Hematopoietic multipotent progenitor cell treated with erythropoietin and hydrocortisone succinate and interleukin-3 and kit ligand, for 6 days (in vitro differentiated cells): ENCODE measurements at places on chromosomes 13 and 19.

- no peak for DNase-seq
Measured at GRCh38 chr13:79915114-79915811, 425.7 kb downstream of the SPRY2 start.

DNA sequence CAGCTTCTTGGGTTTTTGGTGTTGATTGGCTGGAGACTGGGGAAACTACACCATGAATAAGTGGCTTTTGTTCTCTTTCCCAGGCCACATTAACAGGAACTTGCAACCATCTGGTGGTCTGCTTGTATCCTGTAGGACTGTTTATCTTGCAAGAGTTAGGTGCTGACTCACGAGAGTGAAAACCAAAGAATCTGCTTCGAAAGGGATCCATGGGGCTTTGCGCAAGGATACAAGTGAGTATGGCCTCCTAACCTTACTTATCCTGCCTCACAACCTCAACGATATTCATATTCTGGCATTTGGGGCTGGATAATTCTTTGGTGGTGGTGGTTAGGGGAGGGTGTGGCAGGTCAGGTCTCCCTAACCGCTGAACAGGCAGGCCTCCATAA is 4.7 kb upstream of the SIGLECL1 start:
- peak; percentile 74 for DNase-seq

DNA sequence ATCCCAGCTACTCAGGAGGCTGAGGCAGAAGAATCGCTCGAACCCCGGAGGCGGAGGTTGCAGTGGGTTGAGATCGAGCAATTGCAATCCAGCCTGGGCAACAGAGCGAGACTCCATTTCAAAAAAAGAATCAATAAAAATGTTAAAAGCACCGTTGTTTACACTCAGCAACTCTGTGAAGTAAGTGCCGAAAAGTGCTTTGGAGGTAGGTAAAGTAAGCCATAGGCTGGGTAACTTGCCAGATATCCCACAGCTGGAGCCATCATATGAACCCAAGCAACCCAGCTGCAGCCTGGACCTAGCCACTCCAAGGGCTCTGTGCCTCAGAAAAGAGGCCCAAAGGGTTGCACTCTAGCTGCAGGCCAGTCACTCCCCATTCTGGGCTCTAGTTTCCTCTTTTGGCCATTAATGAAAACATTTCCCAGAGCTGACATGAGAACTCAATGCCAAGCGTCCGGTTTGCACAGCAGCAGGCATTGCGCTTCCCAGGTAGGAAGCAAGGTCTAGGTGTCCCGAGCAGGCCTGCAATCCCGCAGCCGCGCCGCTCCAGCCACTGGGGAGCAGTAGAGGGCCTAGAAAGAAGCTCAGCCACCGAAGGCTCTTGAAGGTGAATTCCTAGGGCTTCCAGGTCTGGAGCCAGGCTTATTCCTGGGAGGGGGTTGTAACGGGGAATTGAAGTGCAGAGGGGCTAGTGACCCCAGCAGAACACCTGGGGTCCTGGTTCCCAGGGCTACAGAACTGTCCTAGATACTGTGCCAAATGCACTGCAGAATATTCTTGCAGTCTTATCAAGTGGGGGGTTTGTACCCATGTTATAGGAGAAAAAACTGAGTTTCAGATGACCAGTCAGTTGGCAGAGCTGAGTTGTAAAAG is 4.1 kb upstream of the CD79A start:
- DNase-seq = peak; percentile 85

GRCh38 chr13:99737481-99738245 is 233.9 kb downstream of the ZIC5 start:
- no peak for DNase-seq

GRCh38 chr13:113297370-113298042 is 467 bp downstream of the LAMP1 start:
- peak; percentile 58 for DNase-seq

DNA sequence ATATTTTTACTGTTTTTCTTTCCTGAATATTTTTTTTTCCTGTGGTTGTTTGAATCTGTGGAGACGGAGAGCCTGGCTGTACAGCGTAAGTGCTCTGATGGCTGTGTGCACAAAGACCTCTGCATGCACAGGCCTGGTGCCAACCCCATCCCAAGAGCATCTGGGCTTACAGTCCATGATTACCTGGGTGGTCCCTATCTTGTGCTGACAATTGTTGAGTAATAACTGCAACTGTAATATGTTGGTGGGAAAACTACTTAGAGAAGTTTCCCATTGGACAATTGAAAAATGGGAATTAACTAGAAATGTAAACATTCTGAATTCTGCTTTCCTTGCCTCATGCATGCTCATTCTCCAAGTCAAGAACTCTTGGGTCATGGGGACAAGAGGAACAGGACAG is 268.7 kb downstream of the SHISA2 start:
- no peak for DNase-seq

GRCh38 chr13:111090169-111090568 is 24.9 kb upstream of the ARHGEF7 start:
- DNase-seq = no peak

- no peak for DNase-seq
Measured at GRCh38 chr19:51664997-51665396, 18.4 kb upstream of the SIGLEC14 start.

GRCh38 chr19:27762933-27763332 is 1450.0 kb downstream of the UQCRFS1 start:
- no peak for DNase-seq

DNA sequence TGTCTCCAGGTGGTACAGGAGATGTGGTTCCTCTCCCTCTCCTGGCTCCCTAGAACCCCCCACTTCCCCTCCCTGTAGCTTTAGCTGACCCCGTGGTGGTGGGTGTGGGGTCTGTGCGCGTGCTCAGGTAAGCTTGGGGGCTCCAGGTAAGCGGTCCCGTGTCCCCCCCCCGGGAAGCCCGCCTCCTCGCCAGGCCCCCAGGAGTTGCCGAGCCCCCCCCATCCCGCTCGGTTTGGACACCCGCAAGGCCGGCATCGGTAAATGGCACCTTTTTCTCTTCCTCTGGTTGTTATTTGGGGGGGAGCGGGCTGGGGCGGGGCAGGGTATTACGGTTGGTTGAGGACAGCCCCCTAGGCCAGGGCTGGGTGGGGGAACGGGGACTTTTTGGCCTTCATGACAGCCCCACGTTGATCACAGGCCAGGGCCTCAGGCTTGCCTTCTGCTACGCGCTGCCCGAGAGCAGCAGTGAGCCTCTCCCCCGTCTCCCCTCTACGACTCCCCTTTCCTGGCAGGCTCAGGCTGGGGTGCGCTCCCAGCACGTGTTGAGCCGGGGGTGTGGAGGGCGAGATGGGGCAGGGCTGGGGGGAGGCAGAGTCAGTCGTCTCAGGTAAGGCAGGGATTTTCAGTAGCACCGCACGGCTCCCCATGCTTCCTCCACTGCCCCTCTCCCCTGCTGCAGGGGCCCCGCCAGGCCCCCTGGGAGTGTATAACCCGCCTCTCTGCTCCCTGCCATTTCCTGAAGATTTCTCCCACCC is 10.7 kb upstream of the LIN7B start:
- no peak for DNase-seq

- no peak for DNase-seq
Measured at GRCh38 chr13:45224176-45224575, 23.3 kb upstream of the KCTD4 start.

DNA sequence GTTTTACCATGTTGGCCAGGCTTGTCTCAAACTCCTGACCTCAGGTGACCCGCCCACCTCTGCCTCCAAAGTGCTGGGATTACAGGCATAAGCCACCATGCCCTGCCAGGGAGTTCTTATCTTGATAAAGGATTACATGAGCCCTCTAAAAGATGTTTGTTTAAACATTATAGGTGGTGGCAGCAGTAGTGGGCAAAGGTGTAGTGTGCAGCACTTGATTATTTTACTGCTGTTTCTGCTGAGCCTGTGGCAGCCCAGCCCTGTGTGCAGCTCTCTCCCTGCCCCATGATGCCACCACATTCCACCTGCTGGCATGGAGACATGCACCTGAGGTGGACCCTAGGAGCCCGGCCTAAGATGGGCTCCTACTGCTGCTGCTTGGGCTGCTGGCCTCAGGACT is 54.0 kb downstream of the ZNF429 start:
- DNase-seq = no peak

DNA sequence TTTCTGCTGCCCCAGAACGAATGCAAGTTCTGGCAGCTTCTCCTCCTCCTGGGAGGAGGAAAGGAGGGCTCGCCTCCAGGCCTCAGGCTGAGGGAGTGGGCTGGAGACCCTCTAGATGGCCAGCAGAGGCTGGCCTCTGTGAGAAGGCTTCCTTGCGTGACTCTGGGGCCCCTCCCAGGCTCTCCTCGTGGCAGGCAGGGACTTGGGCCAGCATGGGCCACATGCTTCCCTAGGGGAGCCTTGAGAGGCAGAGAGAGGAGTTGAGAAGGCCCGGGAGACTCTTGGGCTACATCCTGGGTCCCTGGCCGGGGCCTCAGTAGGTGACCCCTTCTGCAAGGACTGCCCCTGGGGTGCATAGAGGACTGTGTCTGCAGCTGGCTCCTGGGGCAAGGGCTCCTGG is 25.9 kb downstream of the LYL1 start:
- DNase-seq = no peak
